Stimulated activated CD4-positive, alpha-beta T cell treated with anti-CD3 and anti-CD28 coated beads, Interleukin-2, amount 100 ng/mL, for 24 hours (primary cell): ENCODE measurements at places on chromosomes 6 and 20.

DNA sequence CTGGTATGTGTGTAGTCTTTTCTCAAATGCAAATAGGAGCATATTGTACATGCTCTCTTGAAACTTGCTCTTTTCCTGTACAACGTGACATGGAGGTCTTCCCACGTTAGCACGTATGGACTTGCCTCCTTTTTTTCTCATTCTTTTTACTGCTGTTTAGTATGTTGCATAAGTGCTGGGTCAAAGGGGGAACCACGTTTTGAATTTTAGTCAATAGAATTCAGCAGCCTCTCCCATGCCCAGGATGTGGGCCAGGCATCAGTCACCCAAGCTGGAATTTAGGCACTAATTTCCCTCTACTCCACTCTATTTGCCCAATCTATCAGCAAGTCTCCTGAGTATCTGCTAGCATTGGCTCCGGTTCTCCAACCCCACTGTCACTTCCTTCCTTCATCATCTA is 41.5 kb upstream of the RNF24 start:
- DNase-seq = no peak

- no peak for DNase-seq
Observed at GRCh38 chr6:15845492-15845891, 182.7 kb upstream of the DTNBP1 start.

GRCh38 chr20:45629496-45630100 is at the start of gene WFDC10A:
Gene WFDC10A (plus strand): TSS chr20:45629739. CDS start chr20:45629814, 75 bp downstream.
- DNase-seq = peak; percentile 22

GRCh38 chr20:62769346-62770071 is 26.8 kb upstream of the MRGBP start:
- no peak for DNase-seq

- DNase-seq = no peak
Observed at GRCh38 chr20:36098364-36098763, 56.2 kb upstream of the EPB41L1 start.

- DNase-seq = peak; percentile 15
Observed at GRCh38 chr6:157563611-157564284, 182.8 kb downstream of the ZDHHC14 start.

DNA sequence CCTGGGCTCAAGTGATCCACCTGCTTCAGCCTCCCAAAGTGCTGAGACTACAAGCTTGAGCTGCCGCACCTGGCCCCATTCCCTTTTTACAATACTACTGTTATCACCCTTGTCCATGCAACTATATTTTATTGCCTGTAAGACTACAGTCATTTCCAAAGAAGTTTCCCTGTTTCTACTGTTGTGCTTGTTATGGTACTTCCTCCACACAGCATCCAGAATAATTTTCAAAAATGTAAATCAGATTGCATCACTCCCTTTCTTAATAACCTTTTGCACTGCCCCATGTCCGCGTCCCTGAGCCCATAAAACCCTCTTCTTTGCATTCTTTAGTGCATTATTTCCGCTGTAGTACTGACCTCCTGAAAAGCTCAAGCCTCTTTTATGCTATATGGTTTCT is 128.9 kb upstream of the AKIRIN2 start:
- DNase-seq = no peak

GRCh38 chr6:133921249-133921859 is 31.7 kb upstream of the TBPL1 start:
- DNase-seq = peak; percentile 71

GRCh38 chr6:32785781-32786533 is 22.6 kb upstream of the HLA-DQB2 start:
- DNase-seq = no peak

DNA sequence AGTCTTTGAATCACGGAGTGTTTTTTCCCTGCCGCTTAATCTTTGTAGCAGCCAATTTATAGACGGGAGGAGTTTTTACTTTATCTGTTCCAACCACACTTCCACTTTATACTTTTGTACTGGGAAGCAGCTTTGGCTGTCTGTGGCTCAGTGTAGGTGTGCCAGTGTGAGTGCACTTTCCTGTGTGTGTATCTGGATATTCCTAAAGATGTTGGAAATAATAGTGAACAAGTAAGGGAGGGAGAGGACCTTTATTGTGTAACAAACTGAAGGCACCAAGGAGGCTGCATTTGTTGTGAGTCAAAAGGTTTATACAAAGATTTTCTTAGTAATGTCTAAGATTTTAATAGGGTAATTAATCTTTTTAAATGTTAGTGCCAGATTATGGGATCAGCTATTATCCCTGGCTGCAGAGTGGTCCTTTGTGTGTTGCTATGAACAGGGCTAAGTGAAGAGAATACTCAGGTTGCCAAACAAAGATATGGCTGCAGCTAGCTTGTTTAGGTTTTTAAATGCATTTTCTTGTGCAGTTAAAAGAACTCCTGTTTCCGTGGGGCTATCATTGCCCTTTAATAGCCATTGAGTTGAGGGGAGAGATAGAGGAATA is 226.3 kb downstream of the RNF144B start:
- no peak for DNase-seq

DNA sequence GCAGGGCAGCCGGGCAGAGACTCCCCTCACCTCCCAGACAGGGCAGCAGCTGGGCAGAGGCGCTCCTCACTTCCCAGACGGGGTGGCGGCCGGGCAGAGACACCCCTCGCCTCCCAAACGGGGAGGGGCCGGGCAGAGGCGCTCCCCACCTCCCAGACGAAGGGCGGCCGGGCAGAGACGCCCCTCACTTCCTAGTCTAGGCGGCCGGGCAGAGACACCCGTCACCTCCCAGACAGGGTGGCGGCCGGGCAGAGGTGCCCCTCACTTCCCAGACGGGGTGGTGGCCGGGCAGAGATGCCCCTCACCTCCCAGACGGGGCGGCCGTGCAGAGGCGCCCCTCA is 6.6 kb upstream of the PRIM2 start:
- DNase-seq = no peak

GRCh38 chr20:34862724-34863123 is 9.9 kb downstream of the GGT7 start:
- no peak for DNase-seq

- no peak for DNase-seq
Observed at GRCh38 chr6:114053791-114054190, 82.8 kb upstream of the HDAC2 start.

- DNase-seq = no peak
Observed at GRCh38 chr6:105850261-105851112, 235.6 kb upstream of the PRDM1 start.

- peak; percentile 30 for DNase-seq
Observed at GRCh38 chr6:7087491-7087979, 20.2 kb upstream of the RREB1 start.

- no peak for DNase-seq
Observed at GRCh38 chr6:159691963-159692287, 1.1 kb downstream of the SOD2 start.

GRCh38 chr6:34679552-34680253 is 16.9 kb downstream of the ILRUN start:
- DNase-seq = no peak

GRCh38 chr6:34519971-34520644 is 36.0 kb downstream of the SPDEF start:
- DNase-seq = no peak

- DNase-seq = no peak
Observed at GRCh38 chr6:4801491-4802110, 25.4 kb downstream of the CDYL start.

DNA sequence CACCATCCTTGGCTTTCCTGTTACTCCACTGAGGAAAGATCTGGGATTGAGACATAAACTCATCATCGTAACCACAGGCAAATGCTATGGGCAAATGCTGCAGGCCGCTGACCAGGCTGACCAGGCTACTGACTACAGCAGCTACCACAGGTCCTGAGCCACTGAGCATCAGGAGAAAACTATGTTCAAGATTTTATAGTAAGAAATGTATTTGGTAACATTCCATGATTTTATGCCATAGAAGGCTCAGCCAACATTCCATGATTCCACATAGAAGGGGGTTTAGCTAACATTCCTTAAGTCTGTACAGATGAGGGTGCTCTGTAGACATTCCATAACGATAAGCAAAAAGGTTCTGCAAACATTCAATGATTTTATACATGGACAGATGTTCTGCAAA is 16.1 kb upstream of the B4GALT5 start:
- DNase-seq = no peak

- DNase-seq = no peak
Observed at GRCh38 chr20:10498200-10498599, 63.1 kb downstream of the SLX4IP start.

- DNase-seq = no peak
Observed at GRCh38 chr6:7725412-7725811, 487 bp upstream of the BMP6 start.

DNA sequence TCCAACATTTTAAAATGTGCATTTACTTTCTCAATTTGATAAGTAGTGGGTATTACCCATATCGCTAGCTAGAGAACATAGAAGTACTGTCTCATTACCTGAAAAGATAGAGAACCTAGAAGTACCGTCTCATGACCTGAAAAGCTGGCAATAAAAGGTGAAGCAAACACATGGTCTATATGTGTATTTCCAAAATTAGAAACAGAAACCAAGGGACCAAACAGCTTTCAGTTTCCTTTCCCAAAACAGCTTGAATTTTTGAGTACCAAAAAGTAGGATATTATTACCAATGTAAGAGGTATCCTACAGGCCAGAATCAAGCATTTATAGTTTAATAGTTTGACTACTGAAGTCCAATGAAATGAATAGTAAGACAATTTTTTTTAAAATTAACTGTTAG is 77.2 kb downstream of the KIF13A start:
- DNase-seq = no peak

DNA sequence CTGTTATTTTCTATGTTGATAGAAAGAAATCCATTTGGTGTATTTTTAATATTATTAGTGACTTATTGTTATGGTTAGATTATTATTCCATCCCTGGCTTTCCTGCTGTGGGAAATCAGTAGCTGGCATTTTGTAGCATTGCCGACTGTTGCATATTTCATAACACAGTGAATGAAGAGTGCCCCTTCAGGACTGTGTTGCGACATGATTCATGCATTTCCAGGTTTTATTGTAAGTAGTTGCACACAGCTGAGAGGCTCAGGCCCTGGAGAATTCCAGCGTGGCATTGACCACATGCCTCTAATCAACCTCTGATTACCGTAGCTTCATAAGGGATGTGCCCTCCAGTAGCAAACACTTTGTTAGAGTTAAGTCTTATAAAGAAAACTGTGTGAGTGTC is 263.9 kb downstream of the FARS2 start:
- DNase-seq = no peak

DNA sequence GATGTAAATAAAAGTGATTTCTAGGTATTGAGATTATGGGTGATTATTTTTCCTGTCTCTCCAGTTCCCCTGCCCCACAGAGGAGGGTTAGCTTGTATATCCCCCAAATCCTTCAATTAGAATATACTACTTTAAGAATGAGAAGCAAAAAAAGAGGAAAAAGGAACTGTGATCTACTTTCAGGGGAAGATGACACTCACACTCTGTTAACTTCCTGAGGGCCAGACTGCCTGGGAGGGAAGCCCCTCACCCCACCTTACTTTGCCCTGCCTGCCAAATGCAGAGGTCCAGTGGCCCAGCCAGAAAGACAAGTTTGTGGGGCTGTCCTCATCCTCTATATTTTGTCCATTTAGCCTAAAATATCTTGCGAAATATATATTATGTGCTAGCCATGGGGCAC is 9.2 kb upstream of the LY86 start:
- no peak for DNase-seq

GRCh38 chr6:92922216-92922806 is 497.0 kb downstream of the EPHA7 start:
- DNase-seq = no peak

- no peak for DNase-seq
Observed at GRCh38 chr6:45787384-45787783, 228.3 kb downstream of the CLIC5 start.

DNA sequence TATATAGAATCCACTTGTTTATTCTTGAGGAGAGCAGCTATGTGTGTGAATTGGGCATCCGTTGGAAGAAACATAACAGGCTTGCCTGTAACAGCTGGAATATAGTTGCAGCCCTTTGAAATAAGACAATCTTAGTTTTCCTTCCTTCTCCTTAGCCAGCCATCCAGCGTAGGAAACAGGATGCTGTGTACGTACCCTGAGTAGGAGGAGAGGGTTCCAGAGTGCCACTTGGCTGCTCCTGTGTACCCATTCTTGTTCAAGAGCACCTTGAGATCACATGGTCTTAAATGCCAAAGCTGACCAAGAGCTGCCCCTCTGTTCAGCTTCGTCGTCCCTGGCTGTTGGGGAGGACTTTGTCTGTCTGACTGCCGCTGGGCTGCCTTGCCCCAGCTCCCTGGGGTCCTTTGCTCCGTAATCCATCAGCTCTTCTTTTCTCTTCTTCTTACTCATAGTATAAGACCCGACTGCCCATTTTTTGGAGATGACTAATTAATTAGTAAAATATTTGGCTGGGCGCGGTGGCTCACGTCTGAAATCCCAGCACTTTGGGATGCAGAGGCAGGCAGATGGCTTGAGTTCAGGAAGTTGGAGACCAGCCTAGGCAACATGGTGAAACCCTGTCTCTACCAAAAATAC is 49.0 kb downstream of the RREB1 start:
- DNase-seq = no peak

GRCh38 chr6:16694781-16695578 is 66.3 kb downstream of the ATXN1 start:
- DNase-seq = no peak

DNA sequence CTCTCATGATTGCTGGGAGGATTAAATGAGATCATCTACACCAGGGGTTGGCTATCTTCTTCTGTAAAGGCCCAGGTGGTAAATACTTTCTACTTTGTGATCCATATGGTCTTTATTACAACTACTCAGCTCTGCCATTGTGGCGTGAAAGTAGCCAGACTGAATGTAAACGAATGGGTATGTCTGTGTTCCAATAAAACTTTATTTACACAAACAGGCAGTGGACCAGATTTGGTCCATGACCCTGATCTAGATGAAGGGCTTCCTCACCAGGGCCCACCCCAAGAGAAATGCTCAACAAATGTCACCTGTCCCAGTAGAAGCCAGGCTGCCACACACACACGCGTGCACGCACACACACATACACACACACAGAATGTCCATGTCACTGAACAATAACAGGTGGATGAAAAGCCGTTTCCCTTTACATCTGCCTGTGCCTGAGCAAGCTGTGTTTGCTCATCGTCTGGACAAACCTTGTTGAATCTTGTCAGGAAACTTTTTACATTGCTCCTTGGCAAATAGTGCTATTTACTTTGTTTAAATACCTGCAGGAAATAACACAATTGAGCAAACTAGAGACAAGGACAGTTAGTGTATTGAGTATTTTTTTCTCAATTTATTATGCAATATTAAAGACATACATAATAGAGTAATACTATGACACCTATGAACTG is 114.3 kb downstream of the EYA2 start:
- no peak for DNase-seq

- no peak for DNase-seq
Observed at GRCh38 chr6:128690063-128690462, 169.7 kb upstream of the PTPRK start.

DNA sequence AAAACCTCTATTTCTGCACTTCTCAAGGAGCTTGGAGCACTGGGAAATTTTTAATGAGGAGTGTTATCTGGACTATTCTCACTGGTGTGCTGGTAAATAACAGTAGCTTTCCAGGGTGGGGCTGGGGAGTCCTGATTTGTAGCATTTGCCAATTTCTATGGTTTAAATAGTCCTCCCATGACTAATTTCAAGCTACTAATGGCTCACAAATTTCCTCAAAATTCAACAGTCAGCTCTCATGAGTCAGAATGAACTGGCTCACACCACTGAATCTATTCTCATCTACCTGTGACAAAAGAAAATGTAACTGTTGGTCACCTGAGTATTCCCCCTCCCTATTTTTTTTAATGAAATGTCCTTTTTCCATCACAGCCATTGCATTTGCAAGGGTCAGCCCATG is 449.6 kb downstream of the KIF16B start:
- no peak for DNase-seq
